ENCODE measurements at places on chromosomes 2 and 18.

DNA sequence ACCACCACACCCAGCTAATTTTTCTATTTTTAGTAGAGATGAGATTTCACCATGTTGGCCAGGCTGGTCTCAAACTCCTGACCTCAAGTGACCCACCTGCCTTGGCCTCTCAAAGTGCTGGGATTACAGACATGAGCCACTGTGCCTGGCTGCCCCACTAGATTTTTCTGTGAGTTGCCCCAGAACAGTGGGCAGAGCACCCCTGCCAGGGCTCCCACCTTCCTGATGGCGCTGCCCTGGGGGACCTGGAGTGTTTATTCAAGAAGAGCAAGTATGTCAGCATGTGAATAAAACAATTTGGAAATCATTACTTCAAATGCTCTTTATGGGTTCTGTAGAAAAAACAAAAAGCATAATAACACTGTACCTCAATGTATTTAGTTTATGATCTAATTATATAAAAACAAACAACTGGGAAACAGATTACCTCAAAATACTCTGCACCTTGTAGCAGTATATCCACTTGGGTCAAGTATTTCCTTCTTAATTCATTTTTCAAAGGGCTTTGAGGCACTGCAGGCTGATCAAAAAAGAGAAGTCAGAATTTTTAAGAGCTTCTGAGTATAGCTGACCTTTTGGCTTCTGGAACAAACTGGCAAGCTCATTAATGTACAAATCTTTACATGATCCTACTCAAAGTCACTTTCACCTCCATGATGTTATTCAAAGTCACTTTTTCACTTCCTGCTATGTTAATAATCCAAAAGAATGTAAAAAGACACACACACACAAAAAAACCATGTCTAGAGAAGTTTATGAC lies 8.9 kb downstream of the HJURP start:
- DNase-seq: no peak

DNA sequence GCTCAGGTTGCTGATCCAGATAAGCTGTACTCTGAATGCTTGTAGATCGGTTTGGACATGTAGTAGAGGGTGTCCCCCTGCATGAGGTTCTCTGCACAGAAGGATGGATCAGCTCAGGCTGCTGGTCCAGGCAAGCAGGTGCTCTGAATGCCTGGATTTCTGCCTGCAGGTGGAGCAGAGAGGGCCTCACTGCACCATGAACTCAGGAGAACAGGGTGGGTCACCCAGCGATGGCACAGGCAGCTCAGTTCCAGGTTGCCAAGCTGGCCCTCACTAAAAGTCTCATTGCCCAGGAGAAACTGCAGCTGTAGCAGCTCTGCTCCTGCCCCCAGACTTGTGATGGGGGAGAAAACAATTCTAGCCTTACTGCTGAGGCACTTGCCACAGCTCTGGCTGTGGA lies 491.8 kb downstream of the XIRP2 start:
- no peak for DNase-seq

GRCh38 chr2:127199223-127199622 lies 20.9 kb downstream of the CYP27C1 start:
- no peak for DNase-seq

DNA sequence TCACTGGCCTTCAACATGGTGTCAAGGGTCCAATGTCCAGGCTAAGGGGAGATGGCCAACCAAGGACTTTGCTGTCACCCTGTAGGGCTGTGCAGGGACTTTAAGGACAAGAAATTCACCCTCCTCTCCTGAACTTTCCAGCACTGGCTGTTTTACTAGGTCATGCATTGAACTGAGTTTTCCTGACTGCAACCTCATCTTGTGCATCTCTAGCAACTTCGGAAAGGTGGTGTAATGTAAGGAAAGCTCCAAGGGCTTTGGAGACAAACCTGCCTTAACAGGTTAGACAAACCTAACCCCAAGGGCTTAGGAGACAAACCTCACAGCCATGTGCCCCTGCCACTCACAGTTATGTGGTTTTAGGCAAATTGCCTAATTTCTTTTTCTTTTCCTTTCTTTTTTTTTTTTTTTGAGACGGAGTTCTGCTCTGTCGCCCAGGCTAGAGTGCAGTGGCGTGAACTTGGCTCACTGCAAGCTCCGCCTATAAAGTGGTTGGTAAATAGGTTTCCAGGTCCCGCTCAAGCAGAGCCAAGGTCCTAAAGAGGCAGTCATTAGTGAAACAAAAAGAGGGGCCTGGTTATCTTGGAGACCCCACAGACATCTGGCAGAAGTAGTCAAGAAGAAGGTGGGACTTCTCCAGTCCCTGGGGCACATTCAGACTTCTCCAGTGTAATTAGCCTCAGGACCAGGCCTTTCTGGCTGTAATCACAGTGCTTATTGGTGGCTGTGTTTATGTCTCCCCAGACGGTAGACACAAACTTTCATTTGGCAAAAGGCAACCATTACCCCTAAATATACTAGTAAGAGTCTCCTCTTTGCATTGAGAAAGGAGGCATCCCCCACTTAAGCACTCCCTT lies 37.6 kb upstream of the PMAIP1 start:
- DNase-seq: no peak

DNA sequence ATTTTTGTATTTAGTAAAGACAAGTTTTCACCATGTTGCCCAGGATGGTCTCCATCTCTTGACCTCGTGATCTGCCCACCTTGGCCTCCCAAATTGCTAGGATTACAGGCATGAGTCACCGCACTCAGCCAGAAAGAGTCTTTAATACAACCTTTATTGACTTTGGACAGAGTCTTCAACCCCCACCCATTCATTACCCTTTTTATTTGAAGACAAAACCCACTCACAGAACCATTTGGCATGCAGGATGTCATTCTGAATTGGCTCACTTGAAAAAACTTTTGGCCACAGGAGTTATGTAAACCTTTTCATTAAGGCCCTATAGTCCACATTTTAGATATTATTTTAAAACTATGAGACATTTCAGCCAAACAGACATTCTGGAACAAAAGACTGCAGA lies 217.9 kb upstream of the RND3 start:
- no peak for DNase-seq

- no peak for DNase-seq
These were observed 49.6 kb downstream of the SMIM21 start for GRCh38 chr18:75377926-75378325.

All from activated CD4-positive, alpha-beta T cell treated with anti-CD3 and anti-CD28 coated beads for 1 hour (primary cell).